Nucleus accumbens (tissue), 56 donors: ENCODE measurements at places on chromosomes 12 and 14.
A peak's percentile ranks its signal among the peaks of the same experiment; 100 is the strongest.

GRCh38 chr12:63989301-63989845 is 144.9 kb downstream of the SRGAP1 start:
- no peak for DNase-seq

DNA sequence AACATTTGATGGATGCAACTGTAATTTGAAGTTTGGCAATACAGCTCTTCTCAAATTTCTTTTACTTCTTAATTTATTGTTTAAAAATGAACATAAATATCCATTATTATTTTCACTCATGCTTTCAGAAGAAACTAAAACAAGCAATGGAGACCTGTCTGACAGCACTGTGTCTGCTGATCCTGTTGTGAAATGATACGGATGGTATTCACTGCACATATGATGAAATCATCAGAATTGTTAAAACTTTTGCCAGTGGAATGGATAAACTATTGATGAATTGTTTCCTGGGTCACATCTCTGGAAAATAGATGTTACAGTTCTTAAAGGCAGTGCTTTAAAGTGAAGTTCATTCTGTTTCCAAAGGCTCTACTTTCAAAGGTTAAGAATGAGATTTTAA is 59.2 kb downstream of the WASHC4 start:
- no peak for DNase-seq

DNA sequence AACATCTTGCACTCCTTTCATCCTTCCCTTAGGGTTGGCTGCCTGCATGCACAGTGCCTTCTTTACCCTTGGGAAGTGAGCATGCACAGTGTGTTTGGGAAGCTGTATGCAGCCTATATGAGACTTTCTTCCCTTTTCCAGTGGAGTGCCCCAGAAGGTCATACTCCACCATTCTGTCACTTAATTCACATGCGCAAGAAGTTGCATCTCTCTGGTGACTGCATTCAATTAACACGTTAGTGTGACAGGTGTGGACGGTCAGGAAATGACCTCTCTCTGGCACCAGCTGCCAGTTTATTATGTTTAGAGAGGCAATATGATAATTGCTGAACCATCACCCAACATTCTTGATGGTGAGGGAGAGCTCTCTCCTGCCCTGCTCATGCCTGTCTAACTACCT is 770.0 kb downstream of the FLRT2 start:
- no peak for DNase-seq

DNA sequence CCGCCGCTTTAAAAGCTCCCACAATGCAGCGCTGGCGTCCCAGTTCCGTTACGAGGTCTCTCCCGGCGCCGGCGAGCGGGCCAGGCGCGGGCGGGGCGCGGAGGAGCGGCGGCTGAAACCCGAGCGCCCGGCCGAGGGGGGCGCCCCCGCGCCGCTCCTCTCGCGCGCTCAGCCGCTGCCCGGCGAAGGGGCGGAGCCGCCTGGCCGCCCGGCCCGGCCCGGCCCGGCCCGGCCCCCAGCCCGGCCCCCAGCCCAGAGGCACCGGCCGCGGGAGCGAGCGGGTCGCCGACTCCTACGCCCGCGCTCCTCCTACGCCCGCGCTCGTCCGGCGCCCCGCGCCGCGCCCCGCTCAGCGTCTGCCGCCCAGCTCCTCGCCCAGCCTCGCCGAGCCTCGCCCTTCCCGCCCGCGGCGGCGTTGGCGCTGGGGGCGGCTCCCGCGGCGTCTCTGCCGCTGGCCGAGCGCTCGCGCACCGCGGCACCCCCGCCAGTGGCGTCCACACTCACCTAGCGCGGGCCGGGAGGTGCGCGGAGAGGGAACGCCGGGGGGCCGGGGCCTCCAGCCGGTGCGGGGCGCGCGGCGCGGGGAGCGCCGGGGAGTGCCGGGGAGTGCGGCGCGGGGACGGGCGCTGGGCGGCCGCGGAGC is at the start of gene RASSF8:
RASSF8 (plus strand) TSS at position 255 of the 643 bp plus-strand sequence. CDS start 96,662 bp downstream, outside the sequence.
- DNase-seq = peak; percentile 48

DNA sequence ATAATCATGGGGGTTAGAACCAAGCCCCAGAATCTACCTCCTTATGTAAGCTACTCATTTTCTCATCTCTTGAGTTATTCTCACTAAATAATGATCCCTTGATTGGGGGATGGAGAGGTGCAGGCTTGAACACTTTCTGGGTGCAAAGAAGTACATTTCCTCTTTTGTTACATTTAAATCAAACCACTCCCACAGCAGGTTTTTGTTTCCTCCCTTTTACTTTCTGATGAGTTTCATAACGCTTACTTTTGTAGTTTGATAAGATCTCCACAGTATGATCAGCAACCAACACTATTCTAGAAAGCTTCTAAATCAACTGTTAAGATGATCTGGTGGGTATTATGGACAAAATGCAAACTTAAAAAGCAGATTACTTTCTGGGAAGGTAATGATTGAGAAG is 20.5 kb downstream of the VCPKMT start:
- DNase-seq = no peak
